ENCODE measurements at places on chromosomes 6 and 20.

- no peak for DNase-seq
Measured at GRCh38 chr20:43988867-43989266, 74.2 kb downstream of the TOX2 start.

DNA sequence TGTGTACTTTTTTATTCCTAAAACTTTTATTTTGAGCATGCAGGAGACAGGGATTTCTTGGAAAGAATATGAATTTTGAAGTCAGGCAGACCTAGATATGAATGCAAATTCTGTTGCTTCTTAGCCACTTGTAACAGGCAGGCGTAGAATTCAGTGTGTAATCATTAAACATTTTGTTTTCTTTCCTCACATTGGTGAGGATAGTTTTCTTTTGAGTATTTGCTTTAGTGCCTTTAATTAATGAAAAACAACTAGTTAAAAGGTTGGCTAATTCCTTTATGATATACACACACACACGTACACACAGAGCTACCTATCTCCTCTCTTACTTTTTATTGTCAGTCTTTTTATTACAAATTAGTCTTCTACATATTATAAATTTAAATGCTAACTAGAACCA, 342.3 kb downstream of the CDKAL1 start:
- no peak for DNase-seq

- DNase-seq = no peak
Measured at GRCh38 chr20:21432911-21433310, 35.6 kb upstream of the NKX2-4 start.

DNA sequence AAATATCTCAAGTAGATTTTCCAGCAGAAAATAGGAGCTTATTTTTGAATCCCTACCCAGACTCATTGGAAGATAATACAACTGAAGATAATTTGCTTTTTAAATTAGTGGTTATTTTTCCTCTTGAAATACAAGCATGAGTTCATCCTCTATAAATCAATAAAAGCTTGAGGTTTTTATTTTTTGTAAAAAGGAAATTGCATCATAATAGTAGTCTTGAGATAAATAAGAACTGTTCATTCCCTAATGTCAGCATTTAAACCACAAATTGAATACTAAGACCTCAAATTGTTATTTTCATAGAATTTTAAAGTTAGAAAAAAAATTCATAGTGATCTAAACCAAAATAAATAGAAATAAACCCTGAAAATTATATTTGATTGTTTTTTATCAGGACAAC, 719.1 kb downstream of the CD109 start:
- no peak for DNase-seq

- DNase-seq = no peak
Measured at GRCh38 chr6:77987035-77987384, 334.2 kb downstream of the MEI4 start.

DNA sequence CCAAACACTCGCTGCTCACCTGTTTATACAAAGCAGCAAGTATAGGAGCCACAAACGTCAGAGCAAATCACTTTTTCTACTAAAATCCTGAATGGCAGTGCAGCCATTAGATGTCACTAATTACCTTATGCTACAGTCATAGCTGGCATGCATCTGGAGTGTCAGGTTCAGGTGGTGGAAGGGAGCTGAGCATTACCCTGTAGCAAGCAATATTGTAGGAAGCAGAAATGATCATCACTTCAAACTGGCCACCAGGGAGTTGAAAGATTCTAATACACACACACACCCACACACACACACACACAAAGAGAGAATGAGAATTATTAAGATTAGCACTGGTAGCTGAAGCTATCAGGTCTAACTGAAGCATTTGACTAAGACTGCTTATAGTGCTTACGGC, 75.8 kb downstream of the EFHC1 start:
- no peak for DNase-seq

- no peak for DNase-seq
Measured at GRCh38 chr20:24493661-24494459, 24.4 kb downstream of the SYNDIG1 start.

- no peak for DNase-seq
Measured at GRCh38 chr6:158366363-158366762, 54.1 kb downstream of the TULP4 start.

GRCh38 chr6:15911753-15912504, 217.0 kb upstream of the MYLIP start:
- peak; percentile 74 for DNase-seq

Measured in stimulated activated CD4-positive, alpha-beta T cell treated with anti-CD3 and anti-CD28 coated beads, Interleukin-1b, Interleukin-23, amount 100 ng/mL, for 48 hours (primary cell).